Chondrocyte (in vitro differentiated cells): ENCODE measurements at places on chromosomes 11 and 22.

DNA sequence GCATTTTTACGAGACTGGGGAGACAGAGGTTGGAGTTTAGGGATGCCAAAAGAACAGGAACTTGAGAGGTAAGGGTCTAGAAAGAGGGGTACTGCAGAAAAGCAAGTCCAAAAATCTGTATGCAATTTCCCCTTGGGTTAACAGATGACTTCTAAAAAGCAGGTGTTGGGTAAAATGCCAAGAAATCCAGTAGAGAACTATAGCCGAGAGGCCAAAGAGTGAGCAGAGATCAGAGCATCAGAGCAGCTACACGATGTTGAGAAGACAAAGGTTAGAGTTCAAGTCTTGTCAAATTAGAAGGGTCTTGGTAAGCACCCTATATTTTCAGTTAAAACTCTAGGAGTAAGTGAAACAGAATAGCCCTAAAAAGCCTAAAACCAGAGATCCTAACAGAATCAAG lies 145.2 kb downstream of the FCHSD2 start:
- DNase-seq: no peak

GRCh38 chr11:32121012-32121411 lies 30.1 kb downstream of the RCN1 start:
- no peak for DNase-seq

GRCh38 chr22:36387709-36387958 lies 133 bp downstream of the MYH9 start:
- DNase-seq: no peak

DNA sequence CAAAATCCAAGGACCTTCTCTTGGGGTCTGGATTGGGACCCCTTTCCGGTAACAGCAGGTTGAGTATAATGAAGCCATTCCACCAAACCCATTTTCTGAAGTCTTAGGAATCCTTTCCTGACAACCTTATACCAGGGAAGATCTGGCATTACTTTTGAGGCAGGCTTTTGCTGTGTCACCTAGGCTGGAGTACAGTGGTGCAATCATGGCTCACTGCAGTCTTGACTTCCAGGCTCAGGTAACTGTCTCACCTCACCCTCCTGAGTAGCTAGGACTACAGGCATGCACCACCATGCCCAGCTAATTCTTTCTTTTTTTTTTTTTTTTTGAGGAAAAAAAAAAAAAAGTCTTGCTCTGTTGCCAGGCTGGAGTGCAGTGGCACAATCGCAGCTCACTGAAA lies 55.8 kb upstream of the TREH start:
- DNase-seq: no peak

DNA sequence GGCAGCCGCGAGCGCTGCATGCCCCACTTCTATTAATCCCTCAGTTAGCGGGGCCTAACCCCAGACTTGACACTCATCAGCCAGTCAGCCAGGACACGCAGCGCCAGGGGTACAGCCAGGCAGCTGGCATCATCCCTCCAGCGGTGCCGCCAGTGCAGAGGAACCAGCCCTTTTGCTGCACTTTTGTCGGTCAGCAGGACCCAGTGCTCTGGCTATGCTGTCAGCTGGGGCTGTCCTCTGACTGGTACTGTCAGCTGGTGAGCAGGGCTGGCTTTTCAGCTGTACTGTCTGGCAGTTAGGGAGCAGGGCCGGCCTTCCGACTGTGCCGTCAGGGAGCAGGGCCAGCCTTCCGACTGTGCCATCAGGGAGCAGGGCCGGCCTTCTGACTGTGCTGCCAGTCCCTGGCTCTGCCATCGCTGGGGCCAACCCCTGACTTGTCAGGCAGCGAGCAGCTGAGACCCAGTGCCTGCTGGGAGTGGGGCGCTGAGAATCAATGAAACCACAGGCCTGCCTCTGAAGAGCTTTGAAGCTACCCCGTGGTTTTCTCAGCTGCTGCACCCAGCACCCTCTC lies 115.4 kb downstream of the KIAA1671 start:
- no peak for DNase-seq

DNA sequence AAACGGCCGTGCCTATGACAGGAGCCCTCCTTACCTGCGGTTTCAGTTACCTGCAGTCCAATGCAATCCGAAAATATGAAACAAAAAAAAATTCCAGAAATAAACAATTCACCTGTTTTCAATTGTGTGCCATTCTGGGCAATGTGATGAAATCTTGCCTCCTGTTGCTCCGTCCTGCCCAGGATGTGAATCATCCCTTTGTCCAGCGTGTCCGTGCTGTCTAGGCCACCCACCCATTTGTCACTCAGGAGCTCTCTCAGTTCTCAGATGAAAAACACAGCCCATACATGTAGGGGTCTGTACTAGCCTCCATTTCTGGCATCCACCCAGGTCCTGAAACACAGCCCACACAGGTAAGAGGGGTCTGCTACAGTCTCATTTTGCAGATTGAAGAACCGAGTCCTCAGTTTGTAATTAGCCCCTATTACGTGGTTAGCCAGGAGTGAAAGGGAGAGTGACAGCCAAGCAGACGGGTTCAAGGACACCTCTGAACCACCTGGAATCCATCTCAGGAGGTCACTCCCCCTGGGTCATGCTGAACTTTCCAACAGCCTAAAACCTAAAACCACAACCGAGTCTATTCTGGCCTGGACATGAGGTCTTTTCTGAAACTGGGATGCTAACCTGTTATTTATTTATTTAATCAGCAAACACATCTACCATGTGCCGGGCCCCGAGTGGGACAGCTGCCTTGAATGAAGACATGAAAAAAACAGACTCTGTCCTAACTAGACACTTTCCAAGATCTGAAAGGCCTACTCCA lies 317.2 kb downstream of the SHANK2 start:
- no peak for DNase-seq
